ENCODE measurements at places on chromosomes 4 and X.

- peak; percentile 42 for DNase-seq
Measured at GRCh38 chr4:55444827-55445226, 49.1 kb downstream of the TMEM165 start.

DNA sequence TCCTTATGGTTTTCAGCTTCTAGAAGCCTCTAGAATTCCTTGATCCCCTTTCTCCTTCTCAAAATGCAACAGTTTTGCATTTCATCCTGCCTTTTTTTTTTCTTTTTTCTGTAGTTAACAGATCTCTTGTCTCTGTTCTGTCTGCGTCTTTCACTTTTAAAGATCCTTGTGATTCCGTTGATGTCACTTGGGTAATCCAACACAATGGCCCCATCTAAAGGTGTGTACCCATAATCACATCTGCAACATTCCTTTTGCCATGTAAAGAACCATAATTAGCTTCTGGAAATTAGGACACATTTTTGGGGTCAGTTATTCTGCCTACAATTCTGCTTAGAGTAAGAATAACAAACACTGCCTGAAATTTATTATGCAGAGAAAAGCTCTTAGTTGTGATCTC, 1180.9 kb upstream of the ADGRL3 start:
- no peak for DNase-seq

DNA sequence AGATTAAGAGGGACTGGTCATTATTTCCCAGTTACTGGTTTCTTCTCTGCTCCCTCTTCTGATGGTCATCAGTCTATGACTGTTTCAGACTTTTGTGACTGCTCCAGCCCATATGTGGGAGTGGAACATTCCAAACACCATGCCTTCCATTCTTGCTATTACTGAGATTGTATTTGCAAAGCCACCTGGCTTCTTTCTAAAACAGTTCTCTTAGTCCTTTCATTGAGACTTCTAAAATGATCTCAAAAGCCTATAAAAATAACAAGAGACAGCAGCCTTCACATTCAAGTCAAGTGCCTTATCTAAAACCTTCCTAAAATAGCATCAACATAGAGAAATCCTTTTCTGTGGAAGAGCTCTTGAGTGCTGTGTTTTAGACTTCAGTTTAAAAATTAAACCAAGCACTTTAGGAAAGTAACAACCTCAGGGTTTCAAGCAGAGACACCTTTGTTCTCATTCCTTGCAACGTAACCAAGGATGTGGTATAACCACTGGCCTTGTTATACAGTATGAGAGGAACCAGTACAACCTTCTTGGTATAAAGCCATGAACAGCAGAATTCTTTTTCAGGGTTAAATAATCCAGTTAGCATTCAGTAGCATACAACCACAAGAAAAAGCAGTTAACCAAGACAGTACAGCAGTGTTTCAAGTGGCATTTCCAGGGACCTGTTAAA, 97.1 kb downstream of the NFKB1 start:
- DNase-seq = no peak

- peak; percentile 32 for DNase-seq
Measured at GRCh38 chr4:99998062-99998867, 48.2 kb upstream of the H2AZ1 start.

DNA sequence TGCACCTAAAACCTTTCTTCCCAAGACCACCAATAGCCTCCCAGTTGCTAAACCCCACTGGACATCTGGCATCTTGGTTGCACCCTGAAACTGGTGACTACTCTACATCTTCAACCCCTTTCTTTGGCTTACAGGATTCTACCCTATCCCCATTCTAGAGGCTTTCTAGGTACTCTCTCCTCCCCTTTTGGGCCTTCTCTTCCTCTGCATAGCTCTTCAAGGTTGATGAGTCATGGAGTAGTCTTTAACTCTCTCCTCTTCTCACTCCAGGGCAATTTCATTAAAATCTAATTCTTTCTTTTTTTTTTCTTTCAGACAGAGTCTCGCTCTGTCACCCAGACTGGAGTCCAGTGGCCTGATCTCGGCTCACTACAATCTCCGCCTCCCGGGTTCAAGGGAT, 16.8 kb downstream of the APOO start:
- no peak for DNase-seq

GRCh38 chr4:102392033-102392744, 46.9 kb upstream of the SLC39A8 start:
- no peak for DNase-seq

DNA sequence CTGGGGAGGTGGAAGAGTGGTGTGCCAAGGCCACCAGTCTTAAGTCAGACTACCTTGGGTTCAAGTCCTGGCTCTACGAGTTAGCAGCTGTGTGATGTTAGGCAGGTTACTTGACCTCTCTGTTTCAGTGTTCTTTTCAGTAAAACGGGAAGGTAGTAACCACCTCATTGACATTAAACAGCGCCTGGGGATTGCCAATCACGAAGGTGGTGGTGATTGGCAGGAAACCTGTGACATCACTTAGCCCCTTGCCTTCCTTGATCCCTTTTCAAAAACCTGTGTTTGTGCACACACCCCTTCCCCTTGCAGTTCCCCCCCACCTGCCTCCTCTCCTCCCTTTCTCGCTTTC, 7.6 kb downstream of the KLF3 start:
- no peak for DNase-seq

- DNase-seq = no peak
Measured at GRCh38 chrX:37378404-37378803, 29.2 kb downstream of the PRRG1 start.

DNA sequence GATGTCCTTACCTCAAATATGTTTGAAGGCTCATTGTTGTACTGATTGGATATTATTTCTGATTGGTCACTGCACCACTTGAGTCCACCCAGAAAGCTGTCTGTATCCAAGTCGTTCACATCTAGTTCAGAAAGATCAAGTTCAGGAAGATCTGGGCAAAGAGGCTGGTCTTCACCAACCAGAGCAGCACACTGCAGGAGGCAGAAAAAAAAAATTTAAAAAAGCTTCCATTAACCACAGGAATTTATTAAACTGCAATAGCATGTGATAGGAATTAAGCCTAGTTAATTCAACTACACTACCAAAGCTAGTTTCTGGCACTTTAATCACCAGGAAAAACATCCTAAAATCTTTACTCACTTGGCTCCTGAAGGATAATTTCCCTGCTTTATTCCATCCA, 5.1 kb downstream of the PPARGC1A start:
- no peak for DNase-seq

GRCh38 chr4:81747242-81747930, 275.7 kb upstream of the RASGEF1B start:
- peak; percentile 81 for DNase-seq

DNA sequence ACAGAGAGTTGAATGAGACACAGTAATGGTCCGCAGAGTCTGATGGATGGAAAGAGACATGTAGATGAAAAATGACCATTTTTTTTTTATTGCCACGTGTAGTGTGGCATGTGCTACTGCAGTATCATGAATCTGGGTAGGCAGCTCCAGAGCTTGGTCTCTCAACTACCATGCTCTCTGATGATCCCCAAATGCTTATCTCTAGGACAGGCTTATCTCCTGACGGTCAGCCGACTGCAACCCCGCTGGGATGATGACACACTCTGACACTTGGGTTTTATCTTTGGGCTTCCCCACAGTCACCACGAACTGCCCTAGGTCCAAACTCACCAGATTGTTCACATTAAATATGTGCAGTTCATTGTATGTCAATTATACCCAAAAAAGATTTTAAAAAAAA, 239.7 kb downstream of the QDPR start:
- peak; percentile 32 for DNase-seq

DNA sequence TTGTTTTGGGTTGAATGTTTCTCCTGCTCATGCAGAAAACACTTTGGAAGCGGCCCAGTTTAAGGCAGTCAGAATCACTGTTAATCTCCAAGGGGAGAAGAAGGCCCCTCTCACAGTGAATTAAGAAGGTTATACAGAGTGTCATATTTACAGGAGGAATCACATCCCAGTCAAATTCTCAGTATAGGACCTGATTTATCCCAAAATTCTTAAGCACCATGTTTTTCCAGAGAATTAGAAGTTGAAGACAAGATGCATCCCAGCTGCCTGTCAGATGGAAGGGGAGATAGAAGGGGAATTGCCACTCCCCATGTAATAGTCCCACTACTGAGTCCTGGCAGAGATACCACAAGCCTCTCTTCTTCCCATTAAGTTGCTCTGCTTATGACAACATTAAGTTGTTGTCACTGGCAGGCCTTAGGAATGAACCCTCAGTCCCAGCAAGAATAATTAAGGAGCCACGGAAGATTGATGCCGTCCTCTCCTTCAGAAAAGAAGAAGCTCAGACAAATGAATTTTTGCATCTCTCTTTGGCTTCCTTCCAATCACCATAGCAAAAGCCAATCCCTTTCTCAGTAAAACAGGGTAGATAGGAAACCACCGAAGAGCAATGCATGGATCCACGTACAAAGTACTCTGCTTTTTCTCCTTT, 138.4 kb downstream of the LDB2 start:
- DNase-seq = no peak

DNA sequence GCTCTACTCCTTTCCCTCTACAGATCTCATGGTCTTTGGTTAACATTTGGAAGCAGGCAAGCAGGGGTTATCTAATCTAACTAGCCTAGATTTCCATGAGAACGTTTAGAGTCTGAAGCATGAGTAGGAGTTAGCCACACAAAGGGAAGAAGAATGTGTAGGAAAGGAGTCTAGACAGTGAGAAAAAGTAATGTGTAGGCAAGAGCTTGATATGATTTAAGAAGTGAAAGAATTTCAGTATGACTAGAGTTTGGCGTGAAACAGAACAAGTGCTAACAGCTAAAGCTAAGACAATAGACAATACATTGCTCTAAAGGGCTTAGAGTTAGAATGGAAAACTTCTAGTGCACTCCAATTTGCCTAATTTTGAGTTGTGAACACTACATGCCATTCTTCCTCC, 10.8 kb downstream of the CXCL8 start:
- no peak for DNase-seq

DNA sequence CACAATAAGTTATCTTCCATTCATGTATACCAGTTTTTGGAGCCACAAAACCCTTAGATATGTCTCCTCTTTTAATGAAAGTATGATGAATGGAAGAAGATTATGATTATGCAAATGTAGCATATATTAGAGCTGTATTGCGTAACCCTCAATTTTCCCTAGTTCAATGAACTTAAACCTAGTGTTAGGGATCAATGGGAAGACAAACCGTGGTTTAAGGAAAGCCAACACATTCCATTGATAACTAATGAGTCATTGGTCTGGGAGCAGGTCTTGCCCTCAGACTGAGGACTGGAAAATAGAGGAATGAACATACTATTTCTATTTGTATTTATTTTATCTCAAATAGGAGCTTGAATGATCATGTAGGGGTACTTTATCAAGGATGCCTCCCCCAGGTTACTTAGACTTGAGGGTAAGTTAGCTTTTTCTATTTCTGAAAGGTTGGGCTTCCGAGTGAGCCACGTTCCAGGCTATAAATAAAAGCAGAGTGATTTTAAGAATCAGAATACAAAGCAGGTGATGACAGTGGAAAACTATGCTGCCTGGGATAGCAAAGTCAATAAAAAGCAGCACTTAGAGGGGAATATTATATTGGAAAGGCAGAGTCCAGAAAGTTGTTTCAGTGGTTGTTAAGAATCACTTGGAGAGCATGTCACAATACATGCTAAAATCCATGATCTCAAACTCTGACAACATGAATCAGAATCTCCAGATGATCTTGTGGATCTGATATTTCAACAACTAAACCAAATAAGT, 356.0 kb downstream of the ADAM29 start:
- no peak for DNase-seq

- no peak for DNase-seq
Measured at GRCh38 chr4:14087921-14088320, 460.4 kb upstream of the BOD1L1 start.

DNA sequence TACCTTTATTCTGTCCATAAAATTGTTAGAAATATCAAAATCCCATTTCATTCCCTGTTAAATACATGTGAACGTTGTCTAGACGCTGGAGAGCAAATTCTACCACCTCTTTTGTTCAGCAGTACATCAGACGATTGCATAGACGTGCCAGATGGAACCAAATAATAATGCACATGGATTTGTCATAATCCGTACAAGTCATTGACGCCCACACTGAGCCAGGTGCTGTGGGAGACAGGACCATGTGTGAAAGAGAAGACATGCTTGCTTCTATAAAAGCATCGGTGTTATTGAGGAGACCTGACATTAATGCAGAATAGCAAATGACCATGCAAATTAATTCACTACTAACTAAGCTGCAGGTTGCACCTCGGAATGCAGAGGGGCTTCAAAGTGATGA, 175.0 kb downstream of the PTTG2 start:
- DNase-seq = no peak

DNA sequence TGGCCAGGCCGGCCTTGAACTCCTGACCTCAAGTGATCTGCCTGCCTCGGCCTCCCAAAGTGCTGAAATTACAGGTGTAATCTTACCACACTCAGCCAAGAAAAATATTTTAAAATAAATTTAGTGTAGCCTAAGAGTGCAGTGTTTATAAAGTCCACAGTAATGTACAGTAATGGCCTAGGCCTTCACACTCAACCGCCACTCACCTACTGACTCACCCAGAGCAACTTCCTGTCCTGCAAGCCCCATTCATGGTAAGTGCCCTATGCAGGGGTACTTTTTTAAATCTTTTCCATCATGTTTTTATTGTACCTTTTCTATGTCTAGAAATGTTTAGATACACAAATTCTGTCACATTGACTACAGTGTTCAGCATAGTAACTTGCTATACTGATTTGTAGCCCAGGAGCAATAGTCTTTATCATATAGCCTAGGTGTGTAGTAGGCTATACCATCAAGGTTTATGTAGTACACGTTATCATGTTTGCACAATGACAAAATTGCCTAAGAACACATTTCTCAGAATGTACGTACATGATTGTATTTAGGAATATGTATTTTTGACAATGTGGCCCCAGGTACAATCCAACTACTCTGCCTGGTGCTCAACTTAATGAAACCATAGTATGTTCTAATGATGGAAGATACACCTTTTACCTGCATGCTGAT, 455.2 kb downstream of the PCDH7 start:
- no peak for DNase-seq

- DNase-seq = peak; percentile 52
Measured at GRCh38 chr4:48297256-48297846, 27.7 kb upstream of the TEC start.

DNA sequence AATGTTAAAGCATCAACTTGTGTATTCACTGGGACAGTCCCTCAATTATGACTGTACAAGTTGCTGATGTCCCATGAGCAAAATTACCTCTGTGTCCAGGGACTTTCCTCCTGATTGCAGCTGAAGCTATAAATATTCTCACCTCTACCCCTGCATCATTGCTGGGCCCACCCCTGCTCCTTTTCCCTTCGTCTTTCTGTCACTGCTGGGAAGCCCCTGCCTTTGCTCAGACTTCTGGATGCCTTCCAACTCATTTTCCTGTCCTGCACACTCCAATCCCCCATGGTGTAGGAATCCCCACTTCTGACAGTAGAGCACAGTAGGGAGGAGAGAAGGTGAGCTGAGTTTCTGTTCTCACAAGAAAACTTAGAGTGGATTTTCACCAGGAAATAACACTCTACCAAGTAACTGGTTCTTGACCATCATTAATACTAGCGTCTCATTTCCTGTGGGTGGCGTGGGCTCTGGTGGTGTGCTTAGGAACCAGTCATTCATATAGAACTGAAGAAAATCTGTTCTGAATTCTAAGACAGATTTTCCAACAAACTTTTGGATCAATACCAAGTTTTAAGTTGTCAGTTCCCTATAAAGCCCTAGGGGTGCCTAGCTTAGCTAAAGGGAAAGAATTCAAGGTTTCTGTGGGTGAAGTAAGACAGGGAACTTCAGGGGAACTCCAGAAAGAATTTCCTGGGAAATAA, 136.2 kb upstream of the MED14 start:
- DNase-seq = no peak

- DNase-seq = no peak
Measured at GRCh38 chr4:1983846-1984405, 24.8 kb downstream of the NELFA start.

All from hematopoietic multipotent progenitor cell treated with erythropoietin and hydrocortisone succinate and interleukin-3 and kit ligand, for 4 days (in vitro differentiated cells).